Stimulated activated CD4-positive, alpha-beta T cell treated with anti-CD3 and anti-CD28 coated beads, Interleukin-4, amount 100 ng/mL, for 1 hour (primary cell): ENCODE measurements at places on chromosomes 12 and 14.

DNA sequence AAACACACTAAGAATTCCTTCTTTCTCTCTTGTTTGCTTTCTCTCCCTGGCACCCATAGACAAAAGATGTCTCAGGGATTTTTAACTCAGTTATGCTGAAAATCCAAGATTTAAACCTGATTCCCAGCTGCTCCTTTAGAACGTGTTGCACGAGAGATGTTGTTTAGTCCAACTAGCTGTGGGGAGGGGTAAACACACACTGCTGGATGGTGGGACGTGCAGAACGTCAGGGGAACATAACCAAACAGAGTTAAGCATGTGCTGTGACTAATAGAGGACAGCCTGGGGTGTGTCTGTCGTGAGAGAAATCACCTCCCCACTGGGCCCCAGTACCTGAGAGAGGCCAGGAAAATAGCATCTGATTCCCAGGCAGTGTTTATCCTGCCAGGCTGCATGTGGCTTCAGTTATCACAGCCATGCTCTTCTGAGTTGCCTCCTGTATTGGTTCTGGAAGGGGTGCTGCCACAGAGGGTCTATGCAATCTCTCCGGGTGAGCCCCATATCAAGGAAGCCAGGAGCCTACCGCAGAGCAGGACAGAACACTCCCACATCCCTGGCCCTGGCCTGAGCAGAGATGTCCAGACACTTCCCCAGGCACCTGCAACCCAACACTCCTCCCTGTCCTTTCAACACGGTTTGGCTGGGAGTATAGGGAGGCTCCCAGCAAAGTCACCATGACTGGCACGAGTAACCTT, 112.7 kb upstream of the EGLN3 start:
- no peak for DNase-seq

- no peak for DNase-seq
Observed at GRCh38 chr14:102659797-102660196, 67.3 kb downstream of the RCOR1 start.

GRCh38 chr12:131230340-131231031, 276.8 kb downstream of the ADGRD1 start:
- DNase-seq = no peak

DNA sequence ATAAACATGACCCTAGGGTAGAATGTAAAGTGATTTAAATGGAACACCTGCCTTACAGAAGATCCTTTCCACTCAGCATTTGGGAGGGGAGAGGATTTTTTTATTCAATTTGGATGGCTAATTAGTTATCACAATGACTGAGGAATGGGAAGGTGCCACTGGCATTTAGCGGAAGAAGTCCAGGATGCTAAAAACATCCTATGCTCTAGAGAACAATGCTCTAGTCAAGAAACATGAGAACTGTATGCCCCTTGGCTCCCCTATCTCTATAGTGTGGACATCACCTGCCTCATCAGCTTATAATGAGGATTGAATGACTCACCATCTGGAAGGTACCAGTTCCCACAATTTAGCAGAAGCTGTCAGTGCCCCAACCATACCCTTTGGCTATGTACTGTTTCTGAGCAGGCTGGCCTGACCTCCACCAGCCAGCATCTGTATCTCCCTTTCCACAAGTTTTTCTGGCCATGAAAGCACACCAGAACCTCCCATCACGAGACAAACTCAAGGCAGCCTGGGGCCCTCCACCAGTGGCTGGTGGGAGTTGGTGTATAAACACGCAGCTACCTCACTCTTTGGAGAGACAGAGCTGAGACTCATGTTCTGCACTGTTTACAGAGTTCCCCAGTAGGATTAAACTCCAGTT, 109.7 kb upstream of the VASH1 start:
- DNase-seq = no peak

DNA sequence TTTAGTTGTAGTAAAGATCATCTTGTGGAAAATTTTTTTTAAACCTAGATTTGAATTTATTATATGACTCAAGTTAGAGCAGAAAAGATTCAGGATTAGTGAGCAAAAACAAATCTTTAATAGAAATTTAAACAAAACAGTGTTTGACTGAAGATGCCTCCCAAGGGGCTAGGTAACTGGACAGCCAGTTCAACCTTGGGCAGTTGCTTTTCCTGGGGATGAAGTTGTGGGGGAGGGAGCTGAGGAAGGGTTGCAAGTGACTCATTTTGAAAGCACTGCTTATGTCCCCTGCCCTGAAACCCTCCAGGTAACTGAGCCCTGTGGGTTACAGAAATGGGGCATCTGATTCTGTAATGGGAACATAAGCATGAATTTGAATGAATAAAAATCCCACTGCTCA, 13.1 kb downstream of the CFAP54 start:
- DNase-seq = no peak

DNA sequence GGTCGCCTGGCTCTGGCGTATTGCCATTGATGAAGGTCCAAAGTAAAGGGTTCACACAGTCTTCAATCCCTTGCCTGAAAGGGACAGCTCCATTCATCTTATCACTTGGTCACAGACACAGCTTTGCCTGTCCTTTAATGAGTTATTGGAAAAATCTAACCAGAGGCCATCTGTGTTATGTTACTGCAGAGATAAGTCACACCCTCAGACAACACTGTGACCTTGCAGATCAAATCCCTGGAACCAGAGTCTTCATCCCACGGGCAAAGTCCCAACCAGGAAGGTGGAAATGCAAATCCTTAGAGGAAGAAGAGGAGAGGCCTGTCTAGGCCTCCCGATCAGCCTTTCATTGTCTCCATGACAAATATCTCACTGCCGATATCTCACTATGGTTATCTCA, 68.3 kb upstream of the SCN8A start:
- DNase-seq = no peak

DNA sequence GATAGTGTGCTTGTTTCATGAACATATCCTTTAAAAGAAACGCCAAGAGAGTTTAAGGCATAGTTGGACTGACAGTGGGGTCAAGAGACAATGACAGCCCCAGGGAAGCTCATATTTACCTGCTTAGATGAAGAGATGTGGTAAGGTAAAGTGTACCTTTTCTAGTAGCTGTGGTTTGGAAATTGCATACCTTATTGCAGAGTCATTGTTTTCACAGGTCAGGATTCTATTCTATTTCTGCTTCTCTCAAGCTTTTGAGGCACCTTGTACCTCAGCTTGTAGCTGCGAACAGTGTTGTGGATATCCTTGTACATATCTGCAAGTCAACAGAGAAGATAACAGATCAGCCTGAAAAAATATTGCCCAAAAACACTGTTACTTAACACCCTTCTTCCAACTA, 47.7 kb downstream of the ATP6V1D start:
- no peak for DNase-seq
